ENCODE measurements at places on chromosomes 6 and 20.
A peak's percentile ranks its signal among the peaks of the same experiment; 100 is the strongest.

GRCh38 chr6:152371775-152372174 is 265.4 kb downstream of the SYNE1 start:
- DNase-seq, result no peak

GRCh38 chr6:158072083-158072721 is 90.5 kb downstream of the SYNJ2 start:
- DNase-seq, result peak; percentile 28

DNA sequence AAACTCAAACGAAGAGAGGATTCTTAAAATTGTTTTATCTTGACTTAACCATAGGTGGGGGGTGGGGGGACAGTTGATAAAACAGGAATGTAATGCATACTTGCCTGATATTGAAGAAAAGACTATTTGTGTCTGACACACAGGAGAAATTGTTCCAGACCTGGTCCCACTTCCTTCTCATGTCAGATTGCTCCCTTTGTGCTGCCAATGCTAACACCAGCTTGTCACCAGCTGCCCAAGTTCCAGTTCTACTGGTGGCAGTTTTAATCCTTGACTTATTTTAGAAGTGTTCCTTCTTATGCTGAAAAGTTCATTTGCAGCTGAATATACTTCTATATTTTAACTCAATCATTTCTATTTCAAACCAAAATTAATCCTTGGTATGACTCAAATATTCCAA is 127.3 kb downstream of the GMDS start:
- no peak for DNase-seq

DNA sequence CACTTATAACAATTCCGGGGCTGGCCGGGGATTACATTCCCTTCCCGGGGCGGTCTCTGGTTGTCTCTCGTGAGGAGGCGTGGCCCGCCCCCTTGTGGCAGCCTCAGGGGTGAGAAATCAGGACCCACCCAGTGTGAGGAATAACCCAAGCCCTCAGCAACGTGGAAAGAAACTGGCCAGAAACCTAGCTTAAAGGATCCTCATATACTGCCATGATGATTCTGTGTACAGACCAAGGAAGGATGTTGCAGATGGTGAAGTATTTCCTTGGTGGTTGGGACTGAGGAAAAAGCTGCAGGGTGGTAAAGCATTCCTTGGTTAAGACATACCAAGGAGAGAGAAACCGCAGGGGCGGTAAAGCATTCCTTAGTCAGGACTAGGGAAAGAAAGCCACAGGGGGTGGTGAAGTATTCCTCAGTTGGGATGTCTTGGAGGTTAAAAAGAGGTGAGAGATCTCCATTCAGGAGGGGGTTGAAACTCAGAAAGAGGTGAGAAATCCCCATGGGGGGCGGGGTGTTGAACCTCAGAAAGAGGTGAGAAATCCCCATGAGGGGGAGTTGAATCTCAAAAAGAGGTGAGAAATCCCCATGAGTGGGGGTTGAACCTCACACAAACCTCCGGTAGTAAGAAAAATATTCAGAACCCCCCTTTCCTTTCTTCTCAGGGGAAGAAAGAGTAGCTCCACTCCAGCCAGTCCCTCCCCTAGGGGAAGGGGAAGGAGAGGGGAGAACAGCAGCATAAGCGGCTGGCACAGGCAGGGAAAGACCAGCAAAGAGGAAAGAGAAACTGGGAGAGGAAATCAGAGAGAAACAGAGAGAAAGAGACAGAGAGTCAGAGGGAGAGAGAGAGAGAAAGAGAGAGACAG is 238.1 kb downstream of the RNGTT start:
- peak; percentile 17 for DNase-seq

- no peak for DNase-seq
Observed at GRCh38 chr6:50819904-50820868, 1.5 kb downstream of the TFAP2B start.

DNA sequence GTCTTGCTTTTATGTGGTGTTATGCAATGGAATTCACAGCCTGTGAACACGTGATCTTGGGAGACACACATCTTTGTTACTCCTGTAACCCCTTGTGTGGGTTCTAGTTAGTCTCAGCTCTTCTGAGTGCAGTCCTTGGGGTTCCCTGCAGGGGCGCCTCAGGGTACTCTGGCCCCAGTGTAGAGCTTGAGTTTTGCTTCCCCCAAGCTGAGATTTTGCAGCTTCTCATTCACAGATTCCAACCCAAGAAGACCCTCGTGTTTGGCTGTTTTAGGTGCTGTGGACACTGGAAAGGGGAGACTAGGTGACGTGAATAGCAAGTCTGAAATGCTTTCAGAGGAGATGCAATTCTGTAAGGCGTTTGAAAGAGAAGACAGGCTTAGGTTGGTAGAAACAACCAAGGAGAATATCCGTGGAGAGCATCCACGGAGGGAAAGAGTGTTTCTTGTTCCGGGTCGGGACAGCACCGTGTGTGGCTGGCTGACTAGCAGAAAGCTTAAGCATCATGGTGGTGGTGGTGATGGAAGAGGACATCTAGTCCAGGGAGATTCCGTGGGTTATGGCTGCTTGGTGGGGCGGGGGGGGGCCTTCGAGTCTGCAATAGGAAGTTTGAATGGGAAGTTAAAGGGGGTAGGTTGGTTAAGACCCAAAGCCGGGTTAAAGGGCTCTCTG is 30.1 kb downstream of the DUSP22 start:
- no peak for DNase-seq

DNA sequence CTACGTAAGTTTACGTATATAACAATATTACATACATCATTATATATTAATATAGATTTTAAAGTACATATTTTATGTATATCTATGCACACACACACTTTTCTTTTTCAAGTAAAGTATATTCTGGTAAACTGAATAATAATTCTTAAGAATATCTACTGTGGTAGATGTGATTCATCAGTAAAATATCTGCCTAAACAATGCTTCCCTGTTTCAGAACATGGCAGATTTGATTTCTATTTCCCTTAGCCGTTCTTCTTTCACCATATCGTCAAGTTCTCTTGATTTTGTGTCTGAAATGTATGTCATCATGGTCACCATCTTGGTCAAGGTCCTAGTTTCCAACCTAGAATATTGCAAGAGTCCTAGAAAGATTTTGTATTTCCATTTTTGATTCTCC is 195.6 kb downstream of the HDGFL1 start:
- DNase-seq, result no peak

- no peak for DNase-seq
Observed at GRCh38 chr6:16413399-16413798, 175.0 kb downstream of the GMPR start.

GRCh38 chr6:30543821-30544220 is 12.5 kb downstream of the GNL1 start:
- DNase-seq, result no peak

- no peak for DNase-seq
Observed at GRCh38 chr6:44074813-44075646, 52.2 kb downstream of the MRPL14 start.

DNA sequence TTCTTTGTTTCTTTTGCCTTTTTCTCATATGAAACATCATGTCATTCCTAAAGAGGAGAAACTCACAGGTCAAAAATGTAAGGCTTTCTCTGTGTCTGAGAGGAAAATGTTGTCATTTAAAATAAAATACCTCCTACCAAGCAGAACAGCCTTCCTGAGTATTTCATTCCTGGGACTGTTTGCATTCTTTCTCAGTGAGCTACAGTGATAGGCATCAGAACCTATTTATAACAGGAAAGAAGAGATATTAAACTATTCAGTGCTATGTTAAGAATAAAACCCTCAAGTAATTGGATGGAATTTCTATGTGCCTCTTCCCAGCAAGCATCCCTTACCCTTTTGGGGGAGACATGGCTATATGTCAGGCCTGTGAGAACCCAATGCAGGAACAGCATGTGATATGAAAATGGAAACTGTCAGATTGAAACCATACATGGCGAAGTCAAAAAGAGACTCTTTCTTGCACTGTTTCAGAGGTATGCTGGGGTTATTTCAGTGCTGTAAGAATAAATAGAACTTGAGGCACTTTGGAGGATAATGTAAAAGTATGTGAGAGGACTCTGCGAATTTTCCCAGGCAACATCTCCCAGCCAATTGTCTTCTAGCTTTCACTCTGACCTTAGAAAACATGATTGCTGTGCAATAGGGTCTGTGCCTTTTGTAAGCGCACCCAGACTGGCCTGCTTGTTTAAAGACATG is 133.8 kb upstream of the CCN2 start:
- no peak for DNase-seq

- no peak for DNase-seq
Observed at GRCh38 chr6:156795825-156796224, 18.6 kb downstream of the ARID1B start.

GRCh38 chr6:159061805-159062563 is 17.2 kb upstream of the TAGAP start:
- DNase-seq, result no peak

- peak; percentile 55 for DNase-seq
Observed at GRCh38 chr20:58306421-58307261, 2.9 kb upstream of the RAB22A start.

- DNase-seq, result peak; percentile 46
Observed at GRCh38 chr20:44247131-44247571, at the start of gene GDAP1L1. Gene GDAP1L1 (plus strand): TSS chr20:44247308. CDS start chr20:44247335, 27 bp downstream.

DNA sequence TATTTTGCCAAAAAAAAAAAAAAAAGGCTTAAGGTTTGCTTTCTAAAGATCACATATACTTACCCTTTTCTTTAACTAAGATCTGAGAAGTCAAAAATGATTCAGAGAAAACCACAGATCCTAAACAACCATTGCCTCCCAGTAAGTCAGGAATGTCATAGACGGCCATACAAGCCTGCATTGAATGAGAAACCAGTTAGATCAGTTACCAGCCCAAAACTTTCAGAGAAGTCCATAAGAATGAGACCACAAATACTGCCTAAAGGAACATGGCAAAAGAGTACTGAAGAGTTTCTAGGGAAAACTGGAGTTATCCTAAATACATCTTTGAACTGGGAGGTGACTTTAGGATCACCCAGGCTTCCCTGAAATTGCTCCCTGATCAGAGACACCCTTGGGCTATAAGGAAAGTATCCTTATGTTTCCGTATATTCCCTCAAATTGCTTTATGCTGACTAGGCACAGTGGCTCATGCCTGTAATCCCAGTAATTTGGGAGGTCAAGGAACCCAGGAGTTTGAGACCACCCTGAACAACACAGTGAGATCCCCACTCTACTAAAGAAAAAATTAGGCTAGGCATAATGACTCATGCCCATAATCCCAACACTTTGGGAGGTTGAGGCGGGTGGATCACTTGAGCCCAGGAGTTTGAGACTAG is 79.4 kb upstream of the SLC4A11 start:
- DNase-seq, result no peak

GRCh38 chr6:157488716-157489118 is 107.7 kb downstream of the ZDHHC14 start:
- DNase-seq, result no peak

GRCh38 chr20:18596270-18596669 is 8.4 kb downstream of the DTD1 start:
- no peak for DNase-seq

GRCh38 chr6:6622501-6622900 is 34.0 kb downstream of the LY86 start:
- DNase-seq, result no peak

GRCh38 chr20:32321390-32321789 is 36.7 kb upstream of the ASXL1 start:
- no peak for DNase-seq

Data from SHP77 (cell line).